ENCODE measurements at places on chromosomes 1 and 21. TPM values are rescaled to one million over a fixed set of nuclear protein-coding genes. Genes with fewer than 3 reads are reported as not detected.

The TOMM20 gene
- 76.3 TPM for total RNA-seq

The FAM78B gene
- total RNA-seq: 13.5 TPM

GRCh38 chr1:6248932-6249738 is 5.2 kb downstream of the HES3 start:
- DNase-seq: peak; percentile 54

- no peak for DNase-seq
Measured at GRCh38 chr1:114235960-114236359, 82.3 kb upstream of the SYT6 start.

DNA sequence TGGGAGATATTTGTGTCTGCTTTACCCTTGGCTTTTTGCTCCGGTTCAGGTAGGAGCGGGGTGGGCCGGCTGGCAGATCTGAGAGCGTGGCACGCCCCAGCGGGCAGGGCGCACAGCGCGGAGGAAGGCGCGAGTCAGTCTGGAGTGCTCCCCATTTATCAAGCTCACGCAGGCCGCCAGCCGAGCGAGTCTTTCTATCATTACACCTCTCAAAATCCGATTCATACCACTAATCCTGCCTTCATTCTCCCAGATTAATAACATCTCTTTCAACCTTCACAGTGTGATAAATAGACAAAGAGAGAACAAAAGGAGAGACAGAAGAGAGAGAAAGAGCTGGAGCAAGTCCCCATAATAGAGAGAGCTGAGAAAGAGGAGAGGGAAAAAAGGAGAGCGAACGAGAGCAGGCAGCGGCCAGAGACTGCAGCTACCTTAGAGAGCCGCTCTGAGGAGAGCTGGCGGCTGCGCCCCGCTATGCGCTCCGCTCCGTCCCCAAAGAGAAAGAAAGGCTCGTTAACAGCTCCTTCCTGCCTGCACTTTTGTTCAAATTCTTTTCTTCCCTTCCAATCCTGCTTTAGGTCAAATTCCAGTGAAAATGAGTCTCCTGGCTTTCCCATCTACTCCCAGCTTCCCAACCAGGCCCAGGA is 48.0 kb downstream of the DMAP1 start:
- no peak for DNase-seq

GRCh38 chr21:28674763-28675162 is 317.9 kb downstream of the LTN1 start:
- DNase-seq: no peak

The TARBP1 gene
- 22.9 TPM for total RNA-seq

- no peak for DNase-seq
Measured at GRCh38 chr1:172990598-172991215, 60.0 kb downstream of the TNFSF18 start.

- DNase-seq: no peak
Measured at GRCh38 chr1:15410223-15410883, 665 bp downstream of the EFHD2 start.

DNA sequence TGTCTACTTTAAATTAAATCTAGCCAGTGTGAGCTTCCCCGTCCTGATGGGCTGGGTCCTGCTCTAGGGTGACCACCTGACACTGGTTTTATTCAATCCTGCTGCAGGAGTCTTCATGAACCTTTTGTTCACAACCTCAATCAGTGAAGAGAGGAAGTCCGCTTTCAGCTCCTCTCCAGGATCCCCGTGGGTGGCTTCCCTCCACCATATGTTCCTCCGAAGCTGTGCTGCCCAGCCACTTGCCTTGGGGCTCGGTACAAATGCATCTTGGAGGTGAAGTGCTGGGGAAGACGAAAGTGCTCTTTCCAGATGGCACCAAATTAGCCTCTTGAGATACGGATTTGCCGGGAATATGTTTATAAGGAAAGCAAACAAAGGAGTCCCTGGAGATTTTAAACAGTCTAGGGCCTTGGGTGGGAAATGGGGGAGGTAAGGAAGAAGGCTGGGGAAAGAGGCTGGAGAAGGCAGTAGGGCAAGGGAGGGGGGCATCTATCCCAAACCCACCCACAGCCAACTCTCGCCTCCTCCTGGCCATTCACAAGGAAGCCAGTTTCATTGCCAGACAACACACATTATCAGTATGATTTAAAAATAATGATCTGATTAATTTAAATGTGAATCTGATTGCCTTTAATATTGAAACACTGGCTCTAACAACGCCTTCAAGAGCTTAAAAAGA is 430.8 kb downstream of the DISC1 start:
- no peak for DNase-seq

DNA sequence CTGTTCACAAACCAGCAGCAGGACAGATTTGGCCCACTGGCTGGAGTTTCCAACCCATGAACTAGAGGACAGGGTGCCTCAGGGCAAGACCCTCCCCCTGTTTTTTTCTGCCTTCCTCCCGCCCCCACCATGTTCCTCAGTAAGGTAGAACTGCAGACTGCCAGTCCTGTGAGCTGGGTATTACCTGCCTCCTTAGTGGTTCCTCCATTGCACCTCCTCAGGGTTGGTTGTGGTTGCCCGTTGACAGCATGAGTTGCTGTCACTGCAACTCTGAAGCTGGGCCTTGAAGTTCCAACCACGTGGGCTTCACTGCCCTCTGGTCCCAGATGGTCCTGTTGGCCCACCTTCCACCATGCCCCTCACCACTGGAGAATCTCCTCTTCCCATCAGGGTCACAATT is 28.8 kb downstream of the TENT5C start:
- no peak for DNase-seq

The COL6A2 gene
- 2,192 TPM for total RNA-seq

All from umbilical cord (tissue), 2 donors.